ENCODE measurements at places on chromosomes 2 and 18. TPM values are rescaled to one million over a fixed set of nuclear protein-coding genes. Genes with fewer than 3 reads are reported as not detected.

DNAJC5G gene
- total RNA-seq, result 0.12 TPM

FBXO41 gene
- total RNA-seq, result 1.5 TPM

DGUOK gene
- total RNA-seq, result 36.0 TPM

TCF4 gene
- 221 TPM for total RNA-seq

HTR2B gene
- 16.9 TPM for total RNA-seq

LDLRAD4 gene
- 43.7 TPM for total RNA-seq

CEP192 gene
- total RNA-seq, result 37.0 TPM

TMEFF2 gene
- total RNA-seq, result 7.0 TPM

NT5DC4 gene
- not detected for total RNA-seq

RTTN gene
- total RNA-seq, result 37.3 TPM

VIL1 gene
- total RNA-seq, result 12.6 TPM
